Placental pericyte (primary cell): ENCODE measurements at places on chromosomes 16 and 17. TPM values are rescaled to one million over a fixed set of nuclear protein-coding genes. Genes with fewer than 3 reads are reported as not detected.

Gene KCNG4
- total RNA-seq = not detected in 2 replicates

Gene HSPB9
- not detected in 2 replicates for total RNA-seq

Gene ITGA2B
- total RNA-seq = under 0.01 and 0.66 TPM in 2 replicates

Gene CMTM4
- total RNA-seq = 12.0 and 17.8 TPM in 2 replicates

Gene KRTAP4-1
- not detected in 2 replicates for total RNA-seq

Gene SOX15
- total RNA-seq = 0.22 and 0.57 TPM in 2 replicates

Gene NPIPB9
- 1.8 and 3.7 TPM in 2 replicates for total RNA-seq

Gene TRIM72
- total RNA-seq = not detected in 2 replicates

Gene C16orf46
- 0.57 and 1.8 TPM in 2 replicates for total RNA-seq
